ENCODE measurements at places on chromosomes 6 and 20.

DNA sequence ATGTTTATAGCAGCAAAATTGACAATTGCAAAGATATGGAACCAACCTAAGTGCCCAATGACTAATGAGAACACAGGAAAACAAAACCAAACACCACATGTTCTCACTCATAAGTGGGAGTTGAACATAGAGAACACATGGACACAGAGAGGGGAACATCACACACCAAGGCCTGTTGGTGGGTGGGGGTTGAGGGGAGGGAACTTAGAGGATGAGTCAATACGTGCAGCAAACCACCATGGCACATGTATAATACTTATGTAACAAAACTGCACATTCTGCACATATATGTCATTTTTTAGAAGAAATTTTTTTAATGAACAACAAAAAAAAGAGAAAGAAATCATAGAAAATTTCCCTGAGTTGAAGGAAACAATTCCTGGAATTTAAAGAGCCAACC, 3.9 kb downstream of the EPM2A start:
- no peak for DNase-seq

- no peak for DNase-seq
These were observed 172.4 kb downstream of the GJA10 start for GRCh38 chr6:90066697-90067096.

DNA sequence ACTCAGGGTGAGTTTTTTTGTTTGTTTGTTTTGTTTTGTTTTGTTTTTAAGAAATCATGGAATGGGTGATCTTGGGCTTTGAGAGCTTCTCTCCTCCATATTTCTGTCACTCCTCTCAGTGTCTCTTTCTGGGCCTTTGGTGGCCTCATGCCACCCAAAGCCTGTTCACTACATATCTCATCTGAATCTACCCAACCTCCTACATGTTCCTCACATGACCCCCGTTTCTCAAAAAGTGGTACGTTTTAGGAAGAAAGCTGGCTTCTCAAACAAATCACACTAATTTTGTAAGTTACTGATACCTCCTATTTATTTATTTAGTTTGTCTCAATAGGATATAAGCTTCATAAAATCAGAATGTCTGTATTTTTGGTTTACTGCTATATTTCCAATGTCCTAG, 80.0 kb downstream of the SESN1 start:
- no peak for DNase-seq

DNA sequence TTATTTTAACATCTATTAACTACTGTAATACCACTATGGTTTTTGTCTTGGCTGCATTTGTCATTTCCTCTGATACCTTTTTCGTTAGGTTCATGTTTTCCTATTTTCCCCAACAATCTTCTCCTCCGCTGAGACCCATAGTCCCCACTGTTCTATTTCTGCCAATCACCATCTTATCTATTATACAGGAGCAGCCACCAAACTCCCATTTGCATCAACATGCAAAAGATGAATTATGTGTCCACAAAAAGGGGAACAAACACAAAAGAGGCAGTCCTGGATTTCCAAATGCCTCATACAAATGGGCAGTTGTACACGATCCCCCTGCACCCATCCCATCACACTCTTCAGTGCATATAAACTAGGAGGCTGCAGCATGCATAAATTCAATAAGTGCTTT, 121.7 kb upstream of the MYLIP start:
- no peak for DNase-seq

- no peak for DNase-seq
These were observed 14.0 kb downstream of the CYP39A1 start for GRCh38 chr6:46638650-46639049.

DNA sequence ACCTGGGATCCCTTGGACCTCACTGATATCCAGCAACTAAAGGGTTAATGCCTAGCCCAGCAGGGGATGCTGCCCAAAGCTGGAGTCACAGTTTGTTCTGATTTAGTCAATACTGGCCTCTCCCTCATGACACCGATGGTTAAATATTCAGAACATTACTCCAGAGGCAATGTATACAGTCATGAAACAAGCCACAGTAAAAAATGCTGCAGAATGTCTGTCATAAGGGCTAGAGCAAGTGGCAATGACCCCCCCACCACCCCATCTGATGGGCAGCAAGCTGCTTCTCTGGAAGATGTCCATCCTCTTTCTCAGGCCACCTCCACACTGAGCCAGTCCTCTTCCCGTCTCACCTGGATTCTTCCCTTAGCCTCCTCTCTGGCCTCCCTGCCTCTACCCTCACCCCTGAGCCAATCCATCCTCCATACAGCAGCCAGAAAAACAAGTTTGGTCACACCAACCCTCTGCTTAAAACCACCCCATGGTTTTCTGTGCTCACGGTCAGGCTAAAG, 99.0 kb upstream of the KCNG1 start:
- DNase-seq: no peak

- no peak for DNase-seq
These were observed 251.4 kb downstream of the PRL start for GRCh38 chr6:22045261-22045912.

GRCh38 chr6:53672237-53672636, 6.7 kb upstream of the KLHL31 start:
- DNase-seq: no peak

- DNase-seq: no peak
These were observed 146.9 kb downstream of the MACROD2 start for GRCh38 chr20:14142171-14142570.

DNA sequence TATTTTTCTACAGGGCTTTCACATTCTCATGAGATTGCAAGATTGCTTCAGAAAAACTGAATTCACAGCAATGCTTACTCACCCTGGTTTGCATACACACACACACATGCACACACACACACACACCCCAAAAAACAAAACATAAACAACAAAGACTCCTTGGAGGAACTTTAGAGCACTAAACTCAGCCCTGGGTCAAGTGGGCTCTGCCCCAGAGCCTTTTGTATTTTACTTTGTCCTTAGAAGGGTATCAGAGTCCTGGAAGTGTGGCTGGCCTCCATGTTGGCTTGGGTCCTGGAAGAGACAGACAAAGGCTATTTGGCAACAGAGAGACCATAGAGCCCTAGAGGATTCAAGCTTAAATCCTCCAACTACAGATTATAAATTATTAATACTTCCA, 8.0 kb upstream of the CST9 start:
- DNase-seq: no peak

DNA sequence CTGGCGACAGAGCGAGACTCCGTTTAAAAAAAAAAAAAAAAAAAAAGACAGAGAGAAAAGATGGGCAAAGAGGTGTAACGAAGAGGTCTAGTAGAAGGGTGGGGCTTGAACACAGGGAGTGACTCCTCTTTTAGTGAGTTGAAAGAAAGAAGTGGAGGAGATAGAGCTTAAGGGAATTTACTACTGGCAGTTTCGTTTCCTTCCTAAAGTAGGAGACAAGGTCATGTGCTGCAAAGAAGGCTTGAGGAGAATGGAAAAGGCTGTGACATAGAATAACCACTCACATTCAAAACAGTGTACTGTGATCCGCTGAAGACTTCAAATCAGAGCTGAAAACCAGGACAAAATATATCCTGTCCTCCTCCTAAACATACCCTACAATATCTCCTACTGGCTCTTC, 63.8 kb upstream of the EIF2S2 start:
- no peak for DNase-seq

- DNase-seq: no peak
These were observed 23.1 kb downstream of the CRYBG1 start for GRCh38 chr6:106383573-106383972.

- DNase-seq: peak; percentile 53
These were observed 99.1 kb downstream of the HIVEP2 start for GRCh38 chr6:142845624-142846458.

- DNase-seq: no peak
These were observed 47.1 kb downstream of the E2F3 start for GRCh38 chr6:20448828-20449227.

- no peak for DNase-seq
These were observed 57.8 kb downstream of the PDSS2 start for GRCh38 chr6:107401573-107401972.

GRCh38 chr20:37316116-37316774, 26.8 kb downstream of the MANBAL start:
- DNase-seq: peak; percentile 14

- no peak for DNase-seq
These were observed 128.3 kb downstream of the DST start for GRCh38 chr6:56514395-56514794.

DNA sequence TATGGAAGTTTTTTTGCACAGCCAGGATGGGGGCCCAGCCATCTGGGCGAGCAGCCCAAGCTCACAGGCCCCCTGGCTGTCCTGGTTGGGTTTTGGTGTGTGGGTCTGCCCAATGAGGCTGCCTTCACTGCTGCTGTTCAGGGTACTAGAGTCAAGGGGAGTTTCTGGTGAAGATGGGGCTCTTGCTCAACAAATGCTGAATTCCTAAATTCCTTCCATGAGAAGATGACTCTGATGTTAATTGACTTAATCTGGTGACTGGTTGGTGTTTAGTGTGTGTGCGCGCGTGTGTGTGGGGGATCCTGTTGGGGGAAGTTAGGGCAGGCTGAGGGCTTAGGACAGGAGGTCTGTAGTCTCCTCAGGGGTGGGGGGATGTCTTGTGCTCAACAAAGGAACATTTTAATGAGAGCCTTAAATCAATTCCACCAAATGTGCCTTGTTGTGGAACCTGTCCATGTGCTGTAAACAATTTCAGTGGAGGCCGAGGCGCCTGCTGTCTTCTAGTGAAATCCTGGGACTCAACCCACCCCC, 1.9 kb downstream of the PTK7 start:
- DNase-seq: no peak

DNA sequence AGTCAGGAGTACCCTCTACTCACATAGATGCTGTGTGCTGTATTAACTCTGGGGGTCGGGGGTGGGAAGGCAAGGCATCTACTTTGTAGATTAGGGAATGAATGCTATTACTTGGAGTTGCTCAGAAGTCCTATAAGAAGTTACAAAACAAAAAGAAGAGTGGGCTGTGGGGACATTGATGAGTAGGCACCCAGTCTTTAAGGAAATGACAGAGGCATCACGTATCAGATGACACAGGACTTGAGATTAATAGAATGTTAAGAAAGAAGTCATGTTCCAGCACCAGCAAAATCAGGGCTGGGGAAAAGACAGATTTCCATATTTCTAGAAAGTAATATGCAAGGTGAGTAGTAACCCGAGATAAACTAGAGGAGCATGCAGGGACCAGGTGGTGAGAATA, 19.0 kb upstream of the STXBP5 start:
- DNase-seq: no peak

All from effector memory CD8-positive, alpha-beta T cell (primary cell).